ENCODE measurements at places on chromosomes 5 and 9. TPM values are rescaled to one million over a fixed set of nuclear protein-coding genes. Genes with fewer than 3 reads are reported as not detected.

DNA sequence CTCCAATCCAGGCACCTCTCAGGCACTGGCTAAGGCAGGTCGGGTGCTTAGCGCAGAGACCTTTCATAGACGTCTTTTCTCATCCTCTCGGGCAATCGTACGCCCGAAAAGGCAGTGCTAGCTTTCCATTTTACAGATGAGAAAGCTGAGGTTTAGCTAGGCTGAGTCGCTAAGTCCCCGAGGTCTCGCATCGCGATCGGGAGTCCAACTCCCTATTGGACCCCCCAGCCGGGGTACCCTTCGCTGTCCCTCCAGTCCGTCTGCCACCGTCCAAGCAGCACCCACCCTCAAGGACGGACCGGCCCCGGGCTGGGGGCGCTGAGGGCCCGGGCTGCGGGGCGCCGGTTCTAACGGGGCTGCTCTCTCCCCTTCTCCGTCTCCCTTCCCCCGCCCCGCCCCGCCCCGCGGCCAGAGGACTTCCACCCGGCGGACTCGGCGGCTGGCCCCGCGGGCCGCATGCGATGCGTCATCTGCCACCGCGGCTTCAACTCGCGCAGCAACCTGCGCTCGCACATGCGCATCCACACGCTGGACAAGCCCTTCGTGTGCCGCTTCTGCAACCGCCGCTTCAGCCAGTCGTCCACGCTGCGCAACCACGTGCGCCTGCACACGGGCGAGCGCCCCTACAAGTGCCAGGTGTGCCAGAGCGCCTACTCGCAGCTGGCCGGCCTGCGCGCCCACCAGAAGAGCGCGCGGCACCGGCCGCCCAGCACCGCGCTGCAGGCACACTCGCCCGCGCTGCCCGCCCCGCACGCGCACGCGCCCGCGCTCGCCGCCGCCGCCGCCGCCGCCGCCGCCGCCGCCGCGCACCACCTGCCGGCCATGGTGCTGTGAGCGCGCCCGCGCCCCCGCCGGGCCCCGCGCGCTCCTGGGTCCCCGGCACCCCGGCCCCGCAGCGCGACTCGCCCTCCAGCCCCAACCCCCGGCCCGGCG, 12.5 kb upstream of the EXOSC2 start:
- peak; percentile 72 for DNase-seq

DNA sequence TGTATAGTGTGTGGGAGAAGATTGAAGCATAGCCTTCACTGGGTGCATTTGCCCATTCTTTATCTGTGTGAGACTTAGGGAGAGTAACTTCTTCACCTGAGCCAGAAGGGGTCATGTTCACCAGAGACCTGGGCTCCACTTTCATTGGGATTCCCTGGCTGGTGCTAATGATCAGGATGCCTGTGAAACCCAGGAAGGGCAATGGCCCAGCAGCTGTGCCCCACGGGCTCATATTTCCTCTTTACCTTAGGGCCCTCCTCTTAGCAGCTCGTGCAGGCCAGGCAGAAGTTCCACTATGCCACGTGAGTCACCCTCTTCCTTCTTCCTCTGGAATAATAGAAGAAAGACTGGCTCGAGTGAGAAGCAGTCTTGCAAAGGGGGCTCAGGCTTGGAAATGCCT, 5.0 kb downstream of the PPARGC1B start:
- peak; percentile 36 for DNase-seq

- DNase-seq = no peak
Measured at GRCh38 chr9:105958587-105958986, 264.2 kb downstream of the TMEM38B start.

DNA sequence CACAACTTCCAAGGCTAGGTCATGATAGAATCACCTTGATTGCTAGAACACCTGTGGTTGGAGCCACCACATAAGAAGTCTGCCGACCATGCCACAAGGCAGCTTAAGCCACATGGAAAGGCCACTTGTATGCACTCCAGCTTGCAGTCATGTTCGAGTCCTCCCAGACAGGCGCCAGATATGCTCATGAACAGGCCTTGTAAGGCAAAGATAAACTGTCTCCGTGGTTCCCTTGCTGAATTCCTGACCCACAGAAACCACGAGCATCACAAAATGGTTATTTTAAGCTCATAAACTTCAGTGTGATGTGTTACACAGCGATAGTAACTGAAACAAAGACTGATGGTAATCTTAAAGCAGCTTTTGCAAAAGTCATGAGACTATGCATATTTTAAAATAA, 188.4 kb upstream of the DAPK1 start:
- DNase-seq = no peak

DNA sequence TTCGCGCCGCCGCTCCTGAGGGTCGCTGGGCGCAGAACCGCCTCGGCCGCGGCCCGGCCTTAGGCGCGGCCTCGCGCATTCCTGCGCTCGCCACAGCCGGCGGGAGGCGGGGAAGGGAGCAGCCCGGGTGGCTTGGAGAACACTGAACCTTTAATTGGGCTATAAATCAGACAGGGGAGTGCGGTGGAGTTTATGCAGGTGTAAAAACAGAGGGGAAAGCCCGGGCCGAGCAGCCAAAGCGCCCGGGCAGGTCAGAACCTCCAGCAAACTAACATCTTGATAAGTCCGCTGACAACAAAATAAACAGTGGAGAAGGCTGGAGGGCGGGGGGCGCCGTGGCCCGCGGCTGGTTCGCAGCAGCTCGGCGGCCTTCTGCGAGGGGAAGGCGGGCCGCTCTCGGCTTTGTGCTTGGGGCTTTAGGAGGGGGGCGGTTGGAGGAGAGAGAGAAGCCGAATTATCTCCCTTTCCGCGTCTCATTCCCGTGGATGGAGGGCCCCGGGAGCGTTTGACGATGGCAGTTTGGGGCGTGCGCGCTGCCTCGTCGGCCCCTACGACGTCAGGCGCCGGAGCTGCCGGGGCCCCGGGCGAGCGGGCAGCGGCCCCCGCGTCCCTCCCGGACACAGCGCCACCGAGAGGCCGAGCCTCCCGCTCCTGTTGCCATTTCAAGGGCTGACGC, 11.3 kb downstream of the FOXD1 start:
- DNase-seq = peak; percentile 68

DNA sequence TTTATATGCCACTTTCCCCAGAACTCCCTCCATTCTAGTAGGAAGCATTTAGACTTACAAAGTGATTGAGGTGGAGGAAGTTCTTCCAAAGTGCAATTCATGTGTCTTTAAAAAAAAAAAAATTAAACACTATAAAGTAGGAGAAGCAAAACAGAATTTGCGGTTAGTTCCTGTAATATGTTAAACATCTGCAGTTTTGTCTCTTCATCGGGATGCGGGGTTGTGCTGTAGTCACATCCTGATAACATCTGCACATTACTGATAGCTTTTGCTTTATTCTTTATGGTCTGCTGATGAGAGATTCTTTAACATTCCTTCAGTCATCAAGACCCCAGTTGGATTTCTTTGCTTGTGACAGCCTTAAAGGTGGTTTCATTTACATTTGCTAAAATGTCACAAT, 694.3 kb downstream of the NR2F1-AS1 start:
- no peak for DNase-seq

The NFX1 gene
- 37.1 TPM for total RNA-seq

The OR1Q1 gene
- total RNA-seq = not detected

The CEP78 gene
- 28.1 TPM for total RNA-seq

The DOCK8 gene
- total RNA-seq = 22.8 TPM

All from tongue (tissue), 3 donors.